ENCODE measurements at places on chromosomes 3 and 15.

- DNase-seq, result no peak
Observed at GRCh38 chr3:197545101-197545500, 10.7 kb downstream of the BDH1 start.

GRCh38 chr3:46062679-46063078 is 35.4 kb upstream of the XCR1 start:
- DNase-seq, result no peak

DNA sequence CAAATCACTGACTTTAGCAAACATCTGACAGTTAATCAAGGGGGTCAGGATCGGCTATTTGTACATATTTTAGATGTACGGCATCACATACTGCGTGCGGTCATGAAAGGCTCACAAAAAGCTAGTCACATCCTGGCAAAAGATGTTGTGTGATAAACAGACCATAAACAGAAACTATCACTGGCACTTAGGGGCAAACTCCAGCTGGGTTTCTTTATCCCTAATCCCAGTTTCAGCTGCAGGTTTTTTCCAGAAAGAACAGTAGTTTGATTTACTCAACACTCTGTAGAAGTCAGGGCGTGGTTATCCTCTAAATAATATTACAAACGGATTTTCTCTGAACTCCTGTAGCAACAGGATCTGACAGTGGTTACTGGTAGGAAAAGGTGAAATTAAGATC is 112.4 kb upstream of the BHLHE40 start:
- no peak for DNase-seq

DNA sequence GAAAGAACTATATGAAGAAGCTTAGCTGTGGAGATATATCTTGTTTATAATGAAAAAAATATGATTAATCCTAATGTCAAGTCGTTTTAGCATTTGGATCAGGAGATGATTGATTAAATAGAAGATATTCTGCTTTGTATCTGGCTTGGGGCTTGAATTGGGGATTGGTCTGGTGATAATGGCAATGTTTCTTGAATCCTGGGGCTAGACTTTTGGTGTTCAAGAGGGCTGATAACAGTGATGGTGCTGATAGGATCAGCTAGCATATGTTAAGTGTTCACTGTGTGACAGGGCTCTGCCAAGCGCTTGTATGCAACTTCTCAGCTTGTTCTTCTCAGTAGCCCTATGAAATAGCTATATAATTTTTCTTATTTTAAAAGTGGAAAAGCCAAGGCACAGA is 20.2 kb downstream of the CNOT10 start:
- no peak for DNase-seq

- DNase-seq, result no peak
Observed at GRCh38 chr3:72164635-72164978, 379.7 kb upstream of the PROK2 start.

DNA sequence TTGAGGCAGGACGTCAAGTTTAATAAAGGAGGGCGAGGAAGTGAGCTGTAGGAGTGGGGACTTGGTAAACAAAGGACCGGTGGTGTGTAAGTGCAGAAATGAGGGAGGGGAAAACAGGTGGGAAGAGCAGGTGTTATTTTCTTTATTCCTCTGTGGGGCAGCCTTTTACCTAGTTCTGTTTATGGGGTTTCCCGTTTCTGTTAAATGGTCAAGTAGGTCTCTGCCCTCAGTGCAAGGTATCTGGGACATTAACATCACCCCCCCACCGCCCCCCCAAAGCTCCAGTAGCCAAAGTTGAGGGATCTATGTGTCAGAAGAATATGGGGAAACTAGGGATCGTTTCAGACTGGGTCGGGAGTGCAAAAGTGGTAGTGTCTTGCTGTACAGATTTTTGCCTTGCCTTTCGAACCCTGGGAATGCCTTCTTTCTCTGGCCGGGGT is 893 bp downstream of the MGA start:
- no peak for DNase-seq

- no peak for DNase-seq
Observed at GRCh38 chr15:101001056-101001455, 81.9 kb downstream of the LRRK1 start.

- no peak for DNase-seq
Observed at GRCh38 chr3:61114316-61114953, 136.8 kb downstream of the FHIT start.

DNA sequence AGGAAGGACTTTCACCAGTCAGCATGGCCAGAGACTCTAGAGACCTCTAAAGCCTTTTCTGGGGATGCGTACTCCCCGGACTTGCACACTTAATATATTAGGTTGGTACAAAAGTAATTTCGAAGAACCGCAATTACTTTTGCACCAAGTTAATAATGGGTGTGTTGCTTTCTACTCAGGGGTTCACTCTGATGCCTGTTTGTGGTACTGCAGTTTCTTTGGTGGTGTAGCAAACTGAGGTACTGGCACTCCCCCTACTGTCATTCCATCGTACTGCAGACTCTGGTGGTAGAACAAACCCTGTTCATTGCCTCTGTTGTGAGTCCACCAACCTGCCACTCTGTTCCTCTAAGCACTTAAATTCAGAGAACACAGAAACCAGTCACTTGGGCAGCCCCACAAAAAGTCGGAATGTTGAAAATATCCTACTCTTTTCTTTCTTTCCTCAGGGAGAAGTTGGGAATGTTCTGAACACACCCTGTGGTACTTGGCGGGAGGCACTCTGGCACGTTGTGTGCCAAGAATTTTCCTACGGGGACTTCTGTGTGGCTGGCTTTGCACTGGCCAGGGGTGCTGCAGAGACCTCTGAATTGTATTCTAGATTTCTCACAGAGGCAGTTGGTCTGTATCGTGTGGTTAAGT is 46.3 kb downstream of the GABRG3 start:
- peak; percentile 61 for DNase-seq

DNA sequence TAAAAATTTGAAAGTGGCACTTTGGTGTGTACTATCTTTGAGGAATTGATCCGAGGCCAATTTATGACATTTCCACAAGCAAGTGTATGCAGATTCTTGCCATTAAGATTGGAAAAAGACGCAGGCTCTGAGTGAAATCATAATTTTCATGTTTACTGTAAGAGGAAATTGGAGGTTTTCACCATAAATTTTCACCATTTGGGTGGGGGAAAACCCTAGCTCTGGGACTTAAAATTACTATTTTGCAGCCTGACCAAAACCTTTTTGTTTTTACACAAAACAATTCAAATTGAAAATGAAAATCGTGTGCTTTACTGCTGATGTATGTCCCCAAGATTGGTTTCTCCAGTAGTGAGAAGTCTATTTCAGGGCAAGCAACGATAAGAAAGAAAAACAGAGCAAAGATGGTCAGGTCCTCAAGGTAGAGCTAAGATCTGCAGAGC is 282.6 kb downstream of the FOXP1 start:
- no peak for DNase-seq

DNA sequence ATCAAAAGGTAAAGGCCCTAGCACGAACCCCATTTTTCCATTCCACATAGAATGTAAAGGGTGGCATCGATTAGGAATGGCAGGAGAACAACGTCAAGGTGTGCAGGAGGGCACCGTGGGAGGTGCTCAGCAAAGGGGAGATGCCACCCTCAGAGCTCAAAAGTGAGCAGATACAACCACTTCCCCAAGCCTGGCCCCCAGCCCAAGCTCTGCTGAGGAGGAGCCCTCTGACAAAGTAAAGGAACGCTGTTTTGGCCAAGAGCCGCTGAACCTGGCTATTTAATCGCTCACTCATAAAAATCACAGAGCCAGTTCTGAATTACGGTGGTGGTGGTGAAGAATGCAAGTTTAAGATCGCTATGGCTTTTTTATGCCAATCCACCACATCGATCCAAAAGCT is 12.4 kb downstream of the GNB5 start:
- DNase-seq, result no peak

DNA sequence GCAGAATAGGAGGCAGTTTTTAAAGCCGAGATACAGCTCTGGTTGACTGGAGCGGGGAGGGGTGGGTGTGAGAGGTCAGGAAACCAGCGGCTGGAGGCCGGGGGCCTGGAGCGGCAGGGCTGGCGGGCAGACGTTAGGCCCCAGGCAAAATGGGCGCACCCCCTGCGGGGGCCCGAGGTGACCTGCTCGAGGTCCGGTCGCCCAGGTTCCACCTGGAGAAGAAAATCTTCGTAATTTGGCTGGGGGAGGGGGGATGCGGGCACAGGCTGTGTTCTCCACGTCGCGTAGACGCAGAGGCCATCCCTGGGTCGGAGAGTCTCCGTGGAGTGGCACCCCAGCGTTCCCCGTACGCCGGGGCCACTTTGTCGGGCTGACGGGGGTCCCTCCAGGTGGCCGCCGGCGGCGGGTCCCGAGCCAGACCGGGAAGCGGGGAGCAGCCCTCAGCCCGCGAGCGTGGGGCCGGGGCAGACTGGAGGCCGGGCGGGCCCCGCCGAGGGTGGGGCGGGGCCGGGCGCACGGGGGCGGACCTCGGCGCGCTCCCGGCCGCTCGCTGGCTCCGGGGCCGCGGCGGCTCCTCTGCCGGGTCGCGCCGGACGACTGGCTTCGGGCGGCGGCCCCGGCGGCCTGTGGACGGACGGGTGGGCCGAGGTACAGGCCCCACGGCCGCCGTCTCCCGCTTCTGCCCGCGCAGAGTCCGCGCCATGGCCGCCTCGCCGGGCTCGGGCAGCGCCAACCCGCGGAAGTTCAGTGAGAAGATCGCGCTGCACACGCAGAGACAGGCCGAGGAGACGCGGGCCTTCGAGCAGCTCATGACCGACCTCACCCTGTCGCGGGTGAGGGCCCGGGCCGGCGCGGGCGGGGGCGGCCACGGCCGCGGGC is at the start of gene CRTC3:
CRTC3 (plus strand) TSS at position 553 of the 879 bp plus-strand sequence; CDS start at position 702, 149 bp downstream.
- DNase-seq, result no peak

DNA sequence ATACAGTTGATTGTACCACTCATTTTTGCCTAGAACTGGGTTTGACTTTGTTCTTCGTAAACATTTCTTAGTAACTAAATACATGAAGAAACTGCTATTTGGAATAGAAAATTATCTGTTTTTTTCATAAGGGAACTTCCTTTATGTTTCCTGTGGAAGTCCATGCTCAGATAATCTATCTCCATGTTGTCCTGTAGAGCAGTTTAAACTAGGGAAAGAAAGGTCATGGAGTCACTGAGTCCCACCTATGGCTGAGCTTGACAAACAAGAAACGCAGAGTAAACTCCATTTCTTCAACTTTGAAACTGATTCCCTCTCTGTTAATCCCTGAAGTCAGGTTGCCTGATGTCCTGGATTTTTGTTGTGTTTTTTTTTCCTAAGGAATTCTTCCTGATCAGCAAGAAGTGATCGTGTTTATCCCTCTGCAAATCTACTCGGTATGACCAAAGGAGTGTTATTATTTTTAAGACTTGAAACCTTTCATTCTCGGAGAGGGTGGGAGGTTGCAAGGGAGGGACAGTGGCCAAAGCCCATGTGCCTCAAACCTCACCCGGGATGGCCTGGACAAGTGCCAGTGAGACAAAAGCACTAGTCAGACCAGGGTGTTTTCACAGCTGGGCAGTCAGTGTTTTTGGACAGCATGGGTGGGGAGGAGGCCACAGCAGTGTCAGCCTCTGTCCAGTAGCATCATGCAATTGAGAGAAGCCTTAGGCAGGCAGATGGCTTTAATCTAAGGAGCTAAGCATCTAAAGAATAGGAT is 129.8 kb upstream of the PHLDB2 start:
- DNase-seq, result no peak

DNA sequence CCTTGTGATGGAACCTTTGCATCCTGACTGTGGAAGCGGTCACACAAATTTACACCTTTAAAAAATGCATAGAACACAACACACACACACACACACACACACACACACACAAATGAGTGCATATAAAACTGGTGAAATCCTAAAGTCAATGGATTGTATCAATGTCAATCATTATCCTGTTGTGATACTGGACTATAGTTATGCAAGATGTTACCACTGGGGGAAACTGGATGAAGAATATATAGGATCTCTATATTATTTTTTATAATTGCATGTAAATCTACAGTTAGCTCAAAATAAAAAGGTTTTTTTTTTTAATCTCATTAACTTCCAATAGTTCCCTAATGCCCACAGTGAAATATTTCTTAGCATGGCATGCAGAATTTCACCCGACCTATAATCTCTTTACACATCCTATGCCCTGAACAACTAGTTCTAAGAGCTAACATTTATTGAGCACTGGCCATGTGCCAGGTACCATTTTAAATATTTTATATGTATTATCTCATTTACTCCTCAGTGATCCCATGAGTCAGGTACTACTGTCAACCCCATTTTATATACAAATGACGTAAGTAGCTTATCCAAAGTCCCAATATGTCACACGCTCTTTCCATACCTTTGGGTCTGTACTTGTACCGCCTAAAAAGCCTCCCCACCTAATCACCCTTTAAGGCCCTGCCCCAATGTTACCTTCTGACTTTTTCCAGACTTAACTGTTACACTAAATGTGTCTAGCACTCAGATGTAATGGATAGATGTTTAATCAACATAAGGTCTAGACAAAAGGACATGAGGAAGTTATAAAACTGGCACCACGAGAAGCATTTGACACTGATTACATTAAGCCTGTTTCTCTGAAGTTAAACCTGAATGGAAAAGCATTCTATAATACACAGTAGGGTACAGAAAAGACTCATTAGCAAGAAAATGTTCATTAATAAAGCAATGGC is 5.5 kb downstream of the ABCC5 start:
- no peak for DNase-seq

GRCh38 chr15:69980341-69981059 is 117.2 kb downstream of the TLE3 start:
- DNase-seq, result no peak

GRCh38 chr3:160473221-160473620 is 23.6 kb upstream of the TRIM59 start:
- no peak for DNase-seq

GRCh38 chr3:153853163-153853562 is 268.0 kb upstream of the ARHGEF26 start:
- DNase-seq, result no peak

- no peak for DNase-seq
Observed at GRCh38 chr3:54858093-54858785, 69.6 kb downstream of the LRTM1 start.

GRCh38 chr3:160616716-160617115 is 51.3 kb upstream of the KPNA4 start:
- no peak for DNase-seq

GRCh38 chr3:17546500-17547255 is 195.8 kb downstream of the TBC1D5 start:
- no peak for DNase-seq

DNA sequence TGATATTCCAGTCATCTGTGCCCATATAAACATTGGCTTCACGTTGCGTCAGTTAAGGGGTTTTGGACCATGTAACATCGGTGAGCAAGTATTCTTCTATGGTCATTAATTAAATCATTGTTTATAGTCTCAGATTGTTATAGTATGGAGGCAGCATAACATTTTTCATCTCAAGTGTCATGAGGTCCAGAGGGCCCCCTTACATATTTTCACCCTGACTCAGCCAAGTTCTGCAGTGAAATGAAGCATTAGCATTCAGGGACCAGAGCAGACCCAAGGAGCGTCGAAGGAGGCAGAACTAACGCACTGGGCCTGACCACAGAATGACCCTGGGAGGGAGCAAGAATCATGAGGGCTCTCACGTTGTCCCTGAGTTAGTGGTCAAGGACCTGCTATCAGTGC is 171.5 kb downstream of the LRTM1 start:
- no peak for DNase-seq

DNA sequence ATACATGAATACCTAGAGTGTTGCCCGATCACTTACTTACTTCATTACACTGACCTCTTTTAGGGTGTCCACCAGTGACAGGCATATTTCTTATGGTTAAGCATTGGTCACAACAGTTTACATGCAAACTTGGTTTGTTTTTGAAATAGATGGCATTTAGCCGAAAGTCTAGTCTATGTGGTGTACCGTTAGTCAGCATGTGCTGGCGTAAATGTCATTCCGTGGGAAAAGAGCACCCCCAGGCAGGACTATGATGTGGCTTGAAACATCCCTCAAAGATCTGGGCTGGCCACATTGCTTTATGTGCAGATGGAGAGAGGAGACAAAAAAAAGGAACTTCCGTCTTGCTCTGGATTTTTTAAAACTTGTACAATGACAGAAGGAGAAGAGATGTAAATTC is 357.0 kb upstream of the ICE2 start:
- no peak for DNase-seq

All from NCI-H187 (cell line).